ENCODE measurements at places on chromosomes 6 and 20.

- no peak for DNase-seq
Measured at GRCh38 chr6:40587240-40588069, at the start of gene LRFN2. LRFN2 (minus strand) TSS chr6:40587364.

DNA sequence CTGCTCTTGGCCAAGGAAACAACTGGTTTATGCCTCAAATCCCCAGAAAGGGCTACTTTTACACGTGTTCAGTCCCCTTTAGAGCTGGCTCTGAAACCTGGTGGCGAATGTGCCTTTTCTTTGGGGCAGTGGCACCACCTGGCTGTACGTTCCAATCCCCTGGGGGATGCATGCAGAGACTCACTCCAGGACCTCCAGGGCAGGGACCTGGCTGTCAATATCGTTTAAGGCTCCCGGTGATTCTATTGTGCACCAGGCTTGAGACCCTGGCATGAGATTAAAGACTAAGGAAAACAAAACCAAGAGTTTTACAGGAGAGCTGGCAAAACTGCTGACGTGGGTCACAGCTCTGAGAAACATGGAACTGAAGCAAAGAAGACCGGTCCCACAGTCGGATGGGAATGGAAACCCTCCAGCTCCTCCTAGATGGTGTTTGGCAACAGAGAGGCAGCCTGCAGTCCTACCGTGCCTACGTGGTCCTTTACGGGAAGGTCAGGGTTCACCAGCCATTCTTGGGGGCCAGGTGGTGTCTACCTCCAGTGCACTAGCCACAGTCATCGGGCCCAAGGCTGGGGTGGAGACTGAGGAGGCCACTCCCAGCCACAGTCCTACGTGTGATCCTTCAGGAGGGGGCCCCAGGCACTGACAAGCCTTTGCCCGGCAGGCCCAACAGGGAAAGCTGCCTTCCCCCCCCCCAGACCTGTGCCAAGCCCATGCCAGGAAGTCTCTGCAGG, 203.3 kb upstream of the CST7 start:
- DNase-seq = no peak

GRCh38 chr6:152267967-152268845, 369.0 kb downstream of the SYNE1 start:
- no peak for DNase-seq

- DNase-seq = no peak
Measured at GRCh38 chr6:43622541-43622940, 6.5 kb downstream of the GTPBP2 start.

- DNase-seq = no peak
Measured at GRCh38 chr6:166244353-166245045, 63.7 kb downstream of the PRR18 start.

Data from suprapubic skin (tissue), 4 donors.